ENCODE measurements at places on chromosomes 12 and 14. TPM values are rescaled to one million over a fixed set of nuclear protein-coding genes. Genes with fewer than 3 reads are reported as not detected.

GRCh38 chr14:100871234-100872186, 32.0 kb downstream of the RTL1 start:
- DNase-seq: no peak

The SLC25A47 gene
- total RNA-seq: not detected

GRCh38 chr12:114625294-114625851, 58.6 kb downstream of the TBX3 start:
- peak; percentile 6 for DNase-seq

DNA sequence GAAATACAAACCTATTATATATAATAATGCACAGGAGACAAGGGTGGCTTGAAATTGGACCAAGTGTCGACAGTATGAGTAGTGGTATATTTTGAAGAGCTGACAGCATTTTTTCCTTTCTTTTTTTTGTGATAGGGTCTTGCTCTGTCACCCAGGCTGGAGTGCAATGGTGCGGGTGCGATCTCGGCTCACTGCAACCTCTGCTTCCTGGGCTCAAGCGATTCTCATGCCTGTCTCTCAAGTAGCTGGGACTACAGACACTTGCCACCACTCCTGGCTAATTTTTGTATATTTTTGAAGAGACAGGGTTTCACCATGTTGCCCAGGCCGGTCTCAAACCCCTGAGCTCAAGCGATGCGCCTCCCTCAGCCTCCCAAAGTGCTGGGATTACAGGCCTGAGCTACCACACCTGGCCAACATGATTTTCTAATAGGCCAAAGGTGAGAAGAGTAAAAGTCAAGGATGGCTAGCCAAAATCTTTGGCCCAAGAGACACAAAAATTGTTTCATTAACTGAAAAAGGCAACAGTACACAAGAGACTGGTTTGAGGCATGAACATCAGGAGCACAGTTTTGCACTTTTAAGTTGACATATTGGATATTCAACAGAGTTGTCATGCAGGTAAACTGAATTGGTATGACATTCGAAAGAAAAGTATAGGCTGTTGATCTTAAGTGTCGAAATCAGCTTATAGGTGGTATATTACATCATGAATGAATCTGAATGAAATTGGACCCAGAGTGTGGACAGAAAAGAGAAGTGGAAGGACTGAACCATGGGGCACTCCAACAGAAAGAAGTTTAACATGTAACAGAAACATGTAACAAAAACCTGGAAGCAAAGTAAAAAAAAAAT, 12.5 kb downstream of the HNRNPC start:
- DNase-seq: no peak

GRCh38 chr14:89012282-89013097, 188.0 kb downstream of the TTC8 start:
- DNase-seq: no peak

DNA sequence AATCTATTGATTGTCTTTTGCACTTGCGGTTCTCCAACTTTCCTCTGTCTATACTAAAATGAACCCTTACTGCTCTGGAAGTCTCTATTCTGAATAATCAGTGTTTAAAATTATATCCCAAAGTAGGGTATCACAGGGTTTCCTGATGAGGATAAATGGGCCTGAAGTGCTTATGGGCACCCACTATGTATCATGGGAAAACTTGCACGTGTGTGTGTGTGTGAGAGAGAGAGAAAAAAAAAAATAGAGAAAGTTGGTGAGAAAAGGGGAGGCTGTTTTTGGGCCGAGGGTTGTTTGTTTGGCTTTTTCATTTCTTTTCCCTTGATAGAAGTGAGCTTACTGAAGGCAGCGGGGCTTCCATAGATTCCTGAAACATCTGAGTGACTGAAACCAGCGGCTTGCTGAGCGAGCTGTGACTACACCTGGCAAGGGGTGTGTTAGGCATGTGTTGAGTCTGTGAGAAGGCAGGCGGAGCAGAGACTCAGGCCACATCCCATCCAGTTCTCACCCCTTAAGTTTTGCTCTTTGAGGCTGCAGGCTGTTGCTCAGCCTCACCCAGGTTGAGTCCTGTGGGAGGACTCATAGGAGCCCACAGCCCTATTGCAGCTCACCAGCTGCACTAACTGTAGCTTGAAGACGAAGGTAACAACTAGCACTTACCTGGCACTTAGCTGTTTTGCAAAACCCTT, 17.2 kb downstream of the PPFIBP1 start:
- DNase-seq: no peak

The B3GNT4 gene
- total RNA-seq: 0.43 TPM

The PTPN21 gene
- total RNA-seq: 0.33 TPM
